Left hindlimb (tissue), 1 donor: ENCODE measurements at places on chromosomes 1 and 21.
A peak's percentile ranks its signal among the peaks of the same experiment; 100 is the strongest.

DNA sequence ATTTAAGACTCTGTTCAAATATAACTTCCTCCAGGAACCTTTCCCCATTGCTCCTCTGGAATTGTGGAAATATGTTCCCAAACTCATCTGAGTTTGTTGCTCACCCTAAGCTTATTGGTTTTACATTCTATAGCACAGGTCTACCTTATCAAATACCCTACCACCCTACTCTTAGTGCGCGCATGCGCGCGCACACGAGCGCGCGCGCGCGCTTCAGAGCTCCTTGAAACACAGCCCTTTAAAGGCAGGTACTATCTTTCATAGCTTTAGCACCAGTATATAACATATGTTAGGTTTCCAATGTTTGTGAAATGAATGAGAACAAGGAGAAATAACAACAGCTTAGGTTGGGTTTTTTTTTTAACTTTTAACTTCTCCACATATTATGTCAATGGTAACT lies 3.5 kb downstream of the IPP start:
- DNase-seq, result no peak

GRCh38 chr1:64090436-64090835 lies 113.0 kb upstream of the UBE2U start:
- DNase-seq, result no peak

- no peak for DNase-seq
Observed at GRCh38 chr21:41900401-41900800, 21.3 kb upstream of the PRDM15 start.

DNA sequence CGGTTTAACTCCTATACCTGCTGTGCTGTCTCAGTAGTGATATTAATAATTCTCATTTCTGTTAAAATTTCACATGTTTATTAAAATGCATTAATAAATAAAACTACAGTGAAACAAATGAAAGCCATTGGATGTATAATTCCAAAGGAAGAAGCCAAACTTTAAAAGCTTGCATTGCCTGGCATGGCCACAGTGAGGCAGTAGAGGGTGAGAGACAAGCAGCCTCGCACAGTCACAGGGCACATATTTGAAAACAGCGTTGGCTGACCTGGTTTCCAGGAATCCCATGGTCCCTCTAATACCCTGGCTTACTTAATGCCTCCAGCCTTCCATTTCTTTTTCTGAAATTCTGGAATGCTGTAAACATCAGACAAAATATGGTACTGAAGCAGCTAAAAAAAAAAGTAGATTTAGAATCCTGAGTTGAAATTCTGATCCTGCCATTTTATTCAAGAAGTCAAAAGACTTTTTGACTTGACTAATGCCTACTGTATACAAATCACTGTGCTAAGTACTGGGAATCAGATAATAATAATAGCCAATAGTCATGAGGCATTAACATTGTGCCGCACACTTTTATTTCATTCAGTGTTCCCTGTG lies 6.7 kb upstream of the RNASEL start:
- DNase-seq, result peak; percentile 42

DNA sequence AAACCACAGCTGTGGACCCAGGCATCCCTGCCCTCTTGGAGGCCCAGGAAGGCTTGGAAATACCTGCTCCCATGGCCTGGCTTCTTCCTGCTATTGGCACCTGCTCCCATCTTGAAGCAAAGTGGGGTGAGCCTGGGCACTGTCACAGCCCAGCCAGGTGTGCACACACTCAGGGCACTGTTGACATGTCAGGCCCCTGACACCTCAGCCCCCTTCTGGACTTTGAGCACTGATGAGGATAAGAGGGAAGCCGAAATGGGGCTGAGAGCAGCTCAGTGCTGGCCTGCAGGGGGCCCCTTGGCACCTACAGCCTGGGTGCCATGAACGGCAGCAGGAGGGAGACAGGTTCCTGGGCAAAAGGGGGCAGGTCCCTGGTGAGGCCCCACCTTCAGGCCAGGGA lies 55.9 kb downstream of the DAB1 start:
- DNase-seq, result no peak

- DNase-seq, result no peak
Observed at GRCh38 chr21:44063151-44063912, 43.9 kb upstream of the PWP2 start.

- DNase-seq, result no peak
Observed at GRCh38 chr1:46457178-46457577, 32.5 kb upstream of the DMBX1 start.

DNA sequence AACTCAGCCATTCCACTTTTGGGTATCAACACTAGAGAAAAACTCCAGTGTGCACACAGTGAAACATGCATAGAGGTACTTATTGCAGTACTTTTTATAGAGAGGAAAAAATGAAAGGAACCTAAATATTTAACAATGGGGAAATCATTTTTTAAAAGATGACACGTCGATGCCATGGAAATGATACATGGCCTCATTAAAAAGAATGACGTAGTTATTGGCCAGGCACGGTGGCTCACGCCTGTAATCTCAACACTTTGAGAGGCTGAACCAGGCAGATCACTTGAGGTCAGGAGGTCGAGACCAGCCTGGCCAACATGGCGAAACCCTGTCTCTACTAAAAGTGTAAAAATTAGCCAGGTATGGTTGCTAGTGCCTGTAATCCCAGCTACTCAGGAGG lies 42.5 kb downstream of the MATN1 start:
- peak; percentile 10 for DNase-seq

GRCh38 chr1:4825800-4826450 lies 171.5 kb downstream of the AJAP1 start:
- DNase-seq, result no peak

DNA sequence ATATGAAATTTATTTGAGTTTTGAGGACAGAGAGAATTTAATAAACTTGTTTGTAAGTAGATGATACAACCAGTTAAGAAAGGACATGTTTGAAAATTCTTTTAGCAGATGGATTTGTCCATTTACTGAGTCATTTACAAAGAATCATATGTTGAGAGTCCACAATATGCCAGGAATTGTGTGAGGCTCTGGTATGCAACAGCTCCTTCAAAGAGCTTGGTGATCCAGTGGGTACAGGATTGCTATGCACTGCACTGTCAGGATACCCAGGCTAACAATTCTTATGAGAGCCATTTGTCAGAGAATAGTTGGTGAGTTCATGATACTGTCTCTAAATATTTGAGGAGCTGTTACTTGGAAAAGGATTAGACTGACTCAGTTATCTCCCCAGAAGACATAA lies 11.0 kb downstream of the DNM3 start:
- no peak for DNase-seq

- no peak for DNase-seq
Observed at GRCh38 chr1:67850151-67850551, 16.9 kb upstream of the GNG12 start.

GRCh38 chr1:201530741-201531531 lies 8.0 kb upstream of the NAV1 start:
- peak; percentile 93 for DNase-seq

- peak; percentile 40 for DNase-seq
Observed at GRCh38 chr21:45818904-45819285, 162.7 kb upstream of the COL6A1 start.

- DNase-seq, result no peak
Observed at GRCh38 chr1:25622531-25622930, 5.9 kb downstream of the MAN1C1 start.

- no peak for DNase-seq
Observed at GRCh38 chr1:89888480-89889322, 67.9 kb downstream of the LRRC8D start.

DNA sequence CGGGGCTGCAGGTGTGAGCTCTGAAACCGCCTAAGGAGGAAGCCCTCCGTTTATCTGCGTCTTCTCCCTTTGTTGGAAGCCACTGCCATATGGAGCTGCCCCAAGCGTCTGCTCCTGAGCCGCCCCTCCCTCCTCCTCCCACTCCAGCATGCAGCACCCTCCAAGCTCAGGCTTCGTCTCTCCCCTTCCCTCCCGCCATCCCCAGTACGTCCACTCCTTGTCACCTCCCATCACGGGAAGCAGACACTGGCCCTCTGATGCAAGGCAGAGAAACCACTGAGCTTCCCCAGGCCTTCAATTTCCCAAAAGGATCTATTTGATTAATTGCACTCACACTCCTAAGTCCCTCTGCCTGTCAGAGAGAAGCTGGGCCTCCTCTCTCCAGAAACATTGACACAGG lies 52.5 kb downstream of the NFASC start:
- DNase-seq, result no peak

- DNase-seq, result no peak
Observed at GRCh38 chr1:153570874-153571273, 5.2 kb upstream of the S100A2 start.

GRCh38 chr1:200033511-200034261 lies 6.2 kb downstream of the NR5A2 start:
- no peak for DNase-seq

DNA sequence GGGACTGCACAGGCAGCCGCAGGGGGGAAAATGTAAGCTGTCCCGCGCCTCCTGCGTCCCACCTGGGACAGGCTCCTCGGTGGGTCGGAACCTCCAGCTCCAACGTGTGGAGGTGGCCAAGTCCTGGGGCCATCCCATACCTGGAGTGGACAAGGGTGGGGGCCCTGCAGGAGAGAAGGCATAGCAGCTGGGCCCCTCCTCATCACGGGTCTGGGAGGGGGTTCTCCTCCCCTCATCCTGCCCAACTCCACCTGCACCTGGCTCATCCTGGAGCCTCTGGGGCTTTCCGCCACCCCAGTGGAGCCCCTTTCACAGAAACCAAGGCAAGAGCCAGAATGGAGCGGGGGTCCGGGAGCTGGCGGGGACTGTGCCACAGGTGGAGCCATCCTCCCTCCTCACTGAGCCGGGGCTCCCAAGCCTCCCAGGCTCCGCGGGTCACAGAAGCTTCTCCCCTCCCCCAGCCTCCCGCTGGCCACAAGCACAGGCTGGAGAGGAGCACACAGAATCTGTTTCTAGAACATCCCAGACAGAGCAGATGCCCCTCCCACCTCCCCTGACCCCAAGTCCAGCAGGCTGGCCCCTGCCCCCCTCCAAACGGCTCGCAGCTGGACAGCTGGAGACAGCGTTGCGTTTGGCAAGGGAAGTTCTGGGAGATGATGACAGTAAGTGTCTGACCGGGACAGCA lies 65.8 kb downstream of the MEGF6 start:
- DNase-seq, result no peak

DNA sequence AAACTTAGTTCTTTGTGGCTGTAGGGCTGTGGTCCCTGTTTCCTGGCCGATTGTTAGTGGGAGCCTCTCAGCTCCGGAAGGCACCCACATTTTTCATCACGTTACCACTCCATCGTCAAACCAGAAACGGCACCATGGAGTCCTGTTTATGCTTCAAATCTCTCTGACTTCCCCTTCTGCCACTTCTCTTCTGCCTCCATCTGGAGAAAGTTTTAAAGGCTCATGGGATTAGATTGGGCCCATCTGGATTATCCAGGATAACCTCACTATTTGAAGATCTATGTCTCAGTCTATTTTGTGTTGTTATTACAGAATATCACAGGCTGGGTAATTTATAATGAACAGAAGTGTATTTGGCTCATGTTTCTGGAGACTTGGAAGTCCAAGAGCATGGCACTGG lies 19.3 kb upstream of the IL22RA1 start:
- no peak for DNase-seq

GRCh38 chr1:27109103-27109822 lies 45.7 kb downstream of the SLC9A1 start:
- DNase-seq, result no peak

DNA sequence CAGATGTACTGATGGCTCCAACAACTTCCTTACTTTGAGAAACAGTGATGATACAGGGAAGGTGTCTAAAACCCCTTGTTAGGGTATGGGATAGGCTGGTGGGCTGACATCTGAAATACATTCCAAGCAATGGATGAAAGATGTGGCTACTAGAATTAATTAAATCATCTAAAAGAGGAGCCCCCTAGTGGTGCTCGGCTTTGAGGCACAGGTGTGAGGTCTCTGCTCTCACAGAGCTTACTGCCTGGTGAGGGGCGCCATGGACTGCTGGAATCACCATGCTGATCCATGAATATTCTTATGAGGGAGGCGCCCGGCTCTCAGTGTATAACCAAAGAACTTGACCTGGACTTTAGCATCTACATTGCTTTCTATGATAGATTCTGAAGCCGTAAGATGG lies 48.5 kb downstream of the GNG4 start:
- no peak for DNase-seq

DNA sequence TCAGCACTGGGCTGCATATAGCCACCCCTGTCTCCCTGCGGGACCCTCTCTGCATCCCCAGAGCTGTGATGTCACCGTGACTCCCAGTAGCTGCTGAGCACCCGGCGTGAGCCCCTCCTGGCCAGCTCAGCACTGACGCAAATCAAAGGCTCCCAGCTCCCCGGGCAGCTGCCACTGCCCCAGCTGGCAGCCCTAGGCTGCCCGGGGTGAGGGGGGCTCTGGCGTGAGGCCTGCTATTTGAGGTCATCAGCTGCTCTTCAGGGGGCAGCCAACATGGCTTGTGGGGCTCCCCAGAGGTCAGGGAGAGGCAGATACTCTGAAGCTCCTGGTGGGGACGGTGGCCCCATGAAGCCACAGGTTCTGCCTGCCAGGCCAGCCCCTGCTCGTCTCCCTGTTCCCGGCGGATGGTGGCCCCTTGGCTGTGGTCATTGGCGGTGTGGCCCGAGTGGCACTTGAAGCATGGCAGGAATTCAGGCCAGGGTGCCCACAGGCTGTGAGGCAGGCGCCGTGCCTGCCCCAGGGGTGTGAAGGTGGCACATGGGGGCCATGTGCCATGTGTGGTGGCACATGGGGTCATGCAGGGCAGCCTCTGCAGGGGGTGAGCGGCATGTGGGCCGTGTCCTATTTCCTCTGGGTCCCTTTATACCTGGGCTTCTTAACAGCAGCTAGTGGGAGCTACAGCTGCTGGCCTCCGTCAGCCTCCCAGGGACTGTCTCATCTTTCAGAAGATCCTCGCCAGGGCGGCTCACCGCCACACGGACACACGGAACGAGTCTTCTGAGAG lies 85.4 kb downstream of the SIK1 start:
- no peak for DNase-seq

DNA sequence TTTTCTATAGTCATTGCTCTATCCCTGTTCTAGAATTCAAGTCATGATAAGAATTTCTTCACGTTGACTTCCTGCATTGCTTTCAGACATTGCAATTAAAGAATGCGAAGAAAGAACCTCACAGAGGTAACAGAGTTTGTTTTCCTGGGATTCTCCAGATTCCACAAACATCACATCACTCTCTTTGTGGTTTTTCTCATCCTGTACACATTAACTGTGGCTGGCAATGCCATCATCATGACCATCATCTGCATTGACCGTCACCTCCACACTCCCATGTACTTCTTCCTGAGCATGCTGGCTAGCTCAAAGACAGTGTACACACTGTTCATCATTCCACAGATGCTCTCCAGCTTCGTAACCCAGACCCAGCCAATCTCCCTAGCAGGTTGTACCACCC lies 10.6 kb downstream of the APCS start:
- no peak for DNase-seq
